Femur (tissue), 1 donor: ENCODE measurements at places on chromosomes 16 and 17.

DNA sequence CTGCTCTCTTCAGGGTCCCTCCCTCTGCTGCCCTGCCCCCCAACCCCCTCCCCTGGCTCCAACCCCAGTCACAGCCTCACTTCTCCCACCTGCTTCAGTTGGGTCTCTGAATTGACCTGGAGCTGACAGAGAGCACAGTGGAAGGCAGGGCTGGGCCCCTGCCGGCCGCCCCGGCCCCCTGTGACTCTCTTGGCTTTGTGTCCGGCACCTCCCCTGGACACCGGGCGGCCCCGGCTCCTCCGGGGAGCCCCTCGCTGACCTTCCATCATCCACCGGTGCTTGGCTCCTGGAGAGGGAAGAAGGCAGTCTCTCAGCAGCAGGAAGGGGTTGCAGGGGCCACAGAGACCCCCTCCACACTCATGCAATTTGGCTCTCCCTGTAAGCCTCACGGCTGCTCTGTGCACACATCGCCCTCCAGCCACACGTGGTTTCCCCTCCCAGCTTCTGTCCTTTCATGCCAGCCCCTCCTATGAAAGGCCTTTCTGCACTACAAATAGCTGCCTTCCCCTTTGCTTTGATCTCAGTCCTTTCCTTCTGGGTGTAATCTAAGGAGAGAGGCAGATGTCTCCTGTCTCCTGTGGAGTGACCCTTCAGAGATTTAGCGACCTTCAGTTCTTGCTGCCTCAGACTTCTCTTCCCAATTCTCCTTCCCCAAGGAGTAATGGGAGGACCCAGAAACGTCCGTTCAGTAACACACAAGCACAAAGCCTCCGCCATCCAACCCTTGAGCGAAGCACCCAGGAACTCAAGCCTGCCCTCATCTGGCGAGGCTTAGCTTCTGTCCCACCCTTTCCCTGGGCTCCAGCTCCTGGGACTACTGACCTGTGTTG lies 8.3 kb downstream of the NKIRAS2 start:
- no peak for DNase-seq

GRCh38 chr17:69418535-69418934 lies 4.0 kb downstream of the MAP2K6 start:
- DNase-seq: no peak

DNA sequence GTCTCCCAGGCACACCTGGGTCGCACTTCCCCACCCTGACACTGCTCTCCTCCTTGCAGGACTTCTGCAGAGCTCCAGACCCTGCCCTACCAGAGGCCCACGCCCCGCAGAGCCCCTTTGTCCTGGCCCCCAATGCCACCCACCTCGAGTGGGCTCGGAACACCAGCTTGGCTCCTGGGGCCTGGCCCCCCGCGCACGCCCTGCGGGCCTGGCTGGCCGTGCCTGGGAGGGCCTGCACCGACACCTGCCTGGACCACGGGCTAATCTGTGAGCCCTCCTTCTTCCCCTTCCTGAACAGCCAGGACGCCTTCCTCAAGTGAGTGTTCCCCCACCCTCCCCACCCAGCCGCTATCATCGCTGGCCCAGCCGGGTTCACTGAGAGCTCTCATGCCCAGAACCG lies 79.6 kb downstream of the MGAT5B start:
- DNase-seq: no peak

- no peak for DNase-seq
These were observed 441.2 kb downstream of the UTP18 start for GRCh38 chr17:51701501-51701900.

- DNase-seq: no peak
These were observed 12.6 kb downstream of the PMFBP1 start for GRCh38 chr16:72159386-72159785.

DNA sequence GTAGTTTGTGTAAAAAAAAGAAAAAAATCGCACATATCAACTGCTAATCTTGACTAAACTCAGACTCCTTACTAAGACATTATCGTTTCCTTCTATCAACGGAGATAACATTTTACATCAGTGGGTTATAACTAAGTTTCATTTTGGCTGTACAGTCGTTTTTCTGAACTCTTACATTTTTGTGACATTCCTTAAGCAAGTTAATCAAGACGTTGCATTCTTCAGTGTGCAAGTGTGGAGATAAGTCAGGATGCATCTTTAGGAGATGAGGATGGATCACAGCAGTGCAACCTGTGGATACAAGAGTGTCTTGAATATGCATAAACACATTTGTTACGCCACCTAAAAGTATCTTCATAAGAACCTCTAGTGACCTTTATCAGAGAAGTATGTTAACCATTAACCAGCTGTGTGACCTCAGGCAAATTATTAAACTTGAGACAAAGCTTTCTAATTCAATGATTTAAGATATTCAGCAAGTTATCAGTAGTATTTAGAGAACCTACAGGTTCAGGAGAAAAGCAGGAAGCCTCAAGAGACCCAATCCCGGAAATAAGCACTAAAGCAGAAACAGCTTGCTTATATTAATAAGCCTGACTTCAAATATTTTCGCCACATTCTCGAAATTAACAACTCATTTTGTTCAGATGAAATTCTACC lies 9.4 kb downstream of the CMC2 start:
- no peak for DNase-seq

GRCh38 chr17:48153691-48154358 lies 46.3 kb downstream of the SNX11 start:
- DNase-seq: no peak

DNA sequence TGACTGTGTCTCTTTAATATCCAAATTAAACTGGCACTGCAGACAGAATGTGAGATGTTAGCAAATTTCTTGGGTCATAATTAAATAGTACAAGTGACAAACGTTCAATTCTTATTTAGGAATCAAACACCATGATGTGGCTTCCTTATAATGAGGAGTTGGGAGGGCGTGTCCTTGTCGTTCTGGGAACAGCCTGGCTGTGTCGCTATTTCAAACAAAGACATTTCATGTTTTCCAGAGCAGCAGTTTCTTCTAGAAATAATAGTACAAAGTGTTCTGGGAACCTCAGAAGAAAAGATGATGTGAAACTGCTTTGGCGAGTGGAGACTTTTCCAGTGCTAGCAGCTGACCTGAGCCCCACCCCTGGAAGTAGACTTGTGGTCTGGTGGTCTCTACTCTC lies 301.7 kb upstream of the N4BP1 start:
- DNase-seq: no peak

GRCh38 chr17:78759203-78759968 lies 22.7 kb downstream of the CYTH1 start:
- peak; percentile 85 for DNase-seq

DNA sequence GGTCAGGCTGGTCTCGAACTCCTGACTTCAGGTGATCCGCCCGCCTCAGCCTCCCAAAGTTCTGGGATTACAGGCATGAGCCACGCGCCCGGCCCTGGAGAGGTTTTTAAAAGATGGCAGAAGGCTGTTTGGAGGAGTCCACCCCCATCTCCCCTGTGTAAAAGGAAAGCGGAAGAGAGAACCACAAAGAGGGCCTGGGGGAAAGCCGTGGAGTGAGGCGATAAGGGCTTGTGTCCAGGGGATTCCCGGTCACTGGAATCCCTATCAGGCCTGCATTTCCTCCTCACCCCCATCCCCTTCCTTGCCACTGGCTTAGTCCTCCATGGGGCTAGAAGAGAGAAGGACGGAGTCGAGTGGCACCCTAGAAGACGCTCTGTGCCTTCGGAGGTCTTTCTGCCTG lies at the start of gene GP1BA:
GP1BA (plus strand) TSS at position 315 of the 400 bp plus-strand sequence. CDS start 328 bp downstream, outside the sequence.
- DNase-seq: no peak

DNA sequence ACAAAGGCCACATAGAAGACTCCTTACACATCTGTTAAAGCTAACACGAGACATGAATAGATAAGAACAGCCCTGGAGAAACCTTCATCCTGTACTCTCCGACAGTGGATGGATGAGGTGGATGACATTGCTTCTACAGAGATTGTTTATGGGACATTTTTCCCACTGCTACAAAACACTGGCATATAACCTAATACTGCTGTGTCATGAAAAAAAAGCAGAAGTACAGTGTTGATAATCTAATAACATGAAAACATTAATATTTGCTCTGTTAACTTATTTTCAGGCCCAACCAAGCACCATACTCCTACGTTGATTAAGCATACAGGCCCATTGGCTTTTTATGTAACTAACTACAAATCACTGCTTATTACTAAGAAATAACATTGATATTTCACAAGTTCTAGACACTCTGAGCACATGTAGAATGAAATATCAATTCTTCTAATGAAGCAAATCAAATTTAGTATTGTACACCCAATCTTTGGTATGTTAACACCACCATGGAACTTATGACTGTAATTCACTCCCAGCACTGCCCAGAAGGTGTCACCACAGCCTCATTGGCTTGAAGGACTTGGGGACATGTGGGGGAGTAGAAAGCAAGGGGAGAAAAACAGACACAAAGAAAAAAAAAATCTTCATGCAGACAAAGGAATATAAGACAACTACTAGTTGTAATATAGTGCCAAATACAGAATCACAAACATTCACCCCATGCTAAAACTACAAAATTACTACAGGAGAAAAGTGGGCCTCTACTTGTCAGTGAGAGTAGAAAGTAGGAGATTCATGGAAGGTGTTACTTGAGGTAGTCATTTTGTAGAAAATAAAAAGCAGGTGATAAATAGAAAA lies 330.0 kb upstream of the PMFBP1 start:
- DNase-seq: peak; percentile 78

DNA sequence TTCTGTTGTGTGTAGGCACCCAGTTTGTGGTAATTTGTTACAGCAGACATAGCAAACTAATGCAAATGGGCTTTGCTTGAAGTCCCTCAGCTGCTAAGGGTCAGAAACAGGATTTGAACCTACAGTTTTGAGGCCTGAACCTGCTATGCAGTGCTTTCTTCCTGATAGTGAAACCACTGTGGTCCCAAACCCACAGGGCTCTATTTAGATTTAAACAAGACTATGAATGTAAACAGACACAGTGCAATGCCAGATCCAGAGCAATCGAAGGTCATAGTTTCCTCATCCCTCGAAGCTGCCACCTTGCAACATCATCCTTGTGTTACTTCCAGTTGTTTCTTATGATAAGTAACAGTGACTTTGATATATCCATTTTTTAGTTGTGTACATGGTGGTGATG lies 630.2 kb downstream of the WWOX start:
- DNase-seq: no peak

DNA sequence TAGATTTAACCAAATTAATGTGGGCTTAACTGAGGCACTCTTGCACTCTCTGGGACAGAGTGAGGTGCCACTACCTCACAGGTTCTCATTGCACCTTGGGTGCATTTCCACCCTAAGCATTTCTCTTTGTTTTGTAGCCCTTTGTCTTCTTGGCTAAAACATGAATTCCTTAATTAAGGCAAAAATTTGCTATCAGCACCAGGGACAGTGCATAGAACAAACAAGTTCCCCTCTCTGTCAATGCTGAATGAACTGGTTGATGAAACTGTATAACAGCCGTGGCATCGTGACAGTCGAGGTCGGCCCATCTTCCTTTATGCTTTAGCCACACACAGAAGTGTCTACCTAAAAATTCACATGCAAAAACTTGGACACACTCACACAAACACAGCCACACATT lies 74.8 kb downstream of the HS3ST2 start:
- no peak for DNase-seq

GRCh38 chr17:11553135-11553534 lies 45.1 kb upstream of the DNAH9 start:
- DNase-seq: no peak

GRCh38 chr17:27554152-27554551 lies 76.8 kb upstream of the LGALS9 start:
- no peak for DNase-seq

DNA sequence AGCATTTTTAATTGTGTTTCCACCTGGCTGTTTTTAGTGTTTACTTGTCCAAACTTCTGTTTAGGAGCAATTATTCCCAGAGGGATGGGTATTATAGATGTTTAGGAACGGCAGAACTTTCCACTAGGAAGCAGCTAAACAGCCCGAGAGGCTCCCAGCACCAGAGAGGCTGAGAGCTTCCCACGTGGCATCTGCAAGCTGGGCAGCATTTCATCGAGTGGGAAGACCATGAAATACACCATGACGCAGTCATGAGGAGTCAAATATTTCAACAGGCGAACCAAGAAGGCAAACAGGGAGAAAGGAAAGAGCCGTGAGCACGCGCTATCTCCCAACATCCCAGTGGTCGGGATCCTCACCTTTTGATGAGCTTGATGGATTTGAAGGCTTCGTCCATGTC lies 24.1 kb downstream of the TMEM204 start:
- DNase-seq: no peak

DNA sequence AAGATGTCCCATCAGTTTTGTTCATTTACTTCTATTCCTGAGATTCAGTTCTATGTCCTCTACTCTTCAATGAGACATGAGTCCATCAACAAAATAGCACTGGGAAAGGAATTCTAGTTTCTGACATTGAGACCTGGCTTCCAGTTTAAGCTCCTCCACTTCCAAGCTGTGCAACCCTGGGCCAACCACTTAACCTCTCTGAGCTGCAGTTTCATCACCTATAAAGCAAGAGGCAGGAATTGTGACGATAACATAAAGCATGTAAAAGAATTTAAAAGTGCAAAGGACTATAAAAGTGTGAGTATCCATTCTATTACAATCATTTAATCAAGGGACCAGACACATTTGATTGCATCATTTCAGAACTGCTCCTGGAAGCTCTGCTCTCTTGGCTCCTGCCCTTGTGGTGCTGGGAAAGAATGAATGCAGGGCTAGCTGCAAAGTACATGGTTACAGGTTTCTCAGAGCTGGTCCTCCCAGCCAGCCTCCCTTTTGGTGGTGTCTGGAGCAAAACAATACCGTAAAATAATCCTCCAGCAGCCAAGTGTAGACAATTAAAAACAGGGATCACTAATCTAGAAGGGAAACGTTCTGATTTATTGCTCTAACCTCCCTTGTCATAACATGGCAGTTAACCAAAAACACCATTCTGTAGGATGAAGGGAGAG lies 113.9 kb downstream of the VPS53 start:
- peak; percentile 58 for DNase-seq

DNA sequence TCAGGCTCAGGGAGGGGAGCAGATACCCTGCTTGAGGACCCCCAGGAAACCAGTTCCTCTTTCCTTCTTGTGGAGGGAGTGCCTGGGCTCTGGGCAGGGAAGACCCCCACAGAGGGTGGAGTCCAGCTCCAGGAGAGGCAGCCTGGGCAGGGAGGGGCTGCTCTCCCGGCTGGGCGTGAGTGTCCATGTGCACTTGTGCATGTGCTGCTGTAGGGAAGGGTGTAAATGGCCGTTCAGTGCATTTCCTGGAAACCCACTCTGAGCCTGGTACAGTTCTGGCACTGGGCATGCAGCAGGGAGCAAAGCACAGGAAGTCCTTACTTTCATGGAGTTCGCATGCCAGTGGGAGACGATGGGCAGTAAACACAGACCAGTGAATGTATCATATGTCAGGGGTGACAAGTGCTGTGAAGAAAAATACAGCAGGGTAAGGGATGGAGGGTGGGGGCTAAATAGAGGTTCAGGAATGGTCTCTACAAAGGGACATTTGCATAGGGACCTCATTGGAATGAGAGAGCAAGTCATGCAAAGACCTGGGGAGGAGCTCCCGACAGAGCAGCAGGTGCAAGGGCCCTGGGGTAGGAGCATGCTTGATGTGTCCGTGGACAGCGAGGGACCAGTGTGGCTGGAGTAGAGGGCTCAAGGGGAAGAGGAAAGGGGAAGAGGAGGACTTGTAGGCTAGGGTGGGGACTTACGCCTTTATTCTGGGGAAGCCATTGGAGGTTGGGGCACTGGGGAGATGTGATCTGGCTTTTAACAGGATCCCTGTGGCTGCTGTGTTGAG lies 5.5 kb downstream of the STARD3 start:
- no peak for DNase-seq
